ENCODE measurements at places on chromosomes 13 and 19.

- DNase-seq, result no peak
Observed at GRCh38 chr13:22263185-22263584, 592.3 kb downstream of the FGF9 start.

DNA sequence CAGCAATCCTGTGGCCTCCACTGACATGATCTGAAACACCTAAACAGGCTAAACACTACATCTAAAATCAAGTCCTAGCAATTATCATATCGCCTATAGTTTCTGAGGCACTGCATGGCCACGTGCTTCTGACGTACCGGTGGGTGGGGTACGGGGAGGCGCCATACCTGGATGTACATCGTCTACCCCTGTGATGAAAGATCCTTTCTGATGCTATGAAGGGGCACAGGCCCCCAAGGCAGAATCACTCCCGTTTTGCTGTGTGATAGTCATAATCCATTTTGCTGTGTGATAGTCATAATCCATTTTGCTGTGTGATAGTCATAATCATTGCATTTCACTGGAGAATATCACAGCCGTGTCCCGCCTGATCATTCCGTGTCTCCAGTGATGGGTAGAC, 118.7 kb upstream of the SOX1 start:
- DNase-seq, result no peak

- DNase-seq, result no peak
Observed at GRCh38 chr13:112776354-112776753, 86.5 kb downstream of the ATP11A start.

- no peak for DNase-seq
Observed at GRCh38 chr19:6587093-6587820, 3.7 kb downstream of the CD70 start.

DNA sequence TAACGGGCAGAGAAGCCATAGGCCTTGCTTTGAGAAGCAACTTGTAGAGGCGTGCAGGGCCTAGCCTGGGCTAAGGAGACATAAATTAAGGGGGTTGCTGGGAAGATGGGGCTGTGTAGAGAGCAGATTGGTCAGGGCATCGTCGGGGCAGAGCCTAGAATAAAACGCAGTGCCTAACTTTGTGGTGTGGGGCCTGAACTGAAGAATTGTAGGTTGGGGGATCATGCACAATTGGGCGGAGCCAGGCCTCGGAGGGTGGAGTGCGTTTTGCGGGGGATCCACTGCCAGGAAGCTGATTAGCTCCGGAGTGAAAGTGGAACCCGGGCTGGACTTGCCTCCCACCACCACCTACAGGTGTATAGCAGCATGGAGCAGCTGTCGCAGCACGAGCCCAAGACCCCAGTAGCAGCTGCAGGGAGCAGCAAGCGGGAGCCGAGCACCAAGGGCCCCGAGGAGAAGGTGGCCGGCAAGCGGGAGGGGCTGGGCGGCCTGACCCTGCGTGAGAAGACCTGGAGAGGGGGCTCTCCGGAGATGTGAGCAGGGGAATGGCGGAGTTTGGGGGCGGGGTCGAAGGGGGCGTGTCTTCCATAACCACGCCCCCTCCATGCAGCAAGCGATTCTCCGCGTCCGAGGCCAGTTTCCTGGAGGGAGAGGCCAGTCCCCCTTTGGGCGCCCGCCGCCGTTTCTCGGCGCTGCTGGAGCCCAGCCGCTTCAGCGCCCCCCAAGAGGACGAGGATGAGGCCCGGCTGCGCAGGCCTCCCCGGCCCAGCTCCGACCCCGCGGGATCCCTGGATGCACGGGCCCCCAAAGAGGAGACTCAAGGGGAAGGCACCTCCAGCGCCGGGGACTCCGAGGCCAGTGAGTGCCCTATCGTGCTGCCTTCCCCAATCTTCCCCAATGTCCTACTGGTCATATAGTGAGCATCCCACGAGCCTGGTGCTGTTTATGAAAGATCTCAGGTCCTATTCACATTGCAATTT, 13.8 kb downstream of the DNASE2 start:
- peak; percentile 51 for DNase-seq

- no peak for DNase-seq
Observed at GRCh38 chr19:47539747-47540311, 25.0 kb upstream of the NAPA start.

GRCh38 chr19:49499030-49499670, 2.9 kb downstream of the RPS11 start:
- no peak for DNase-seq

- no peak for DNase-seq
Observed at GRCh38 chr19:4645718-4646117, 6.4 kb downstream of the TNFAIP8L1 start.

- DNase-seq, result no peak
Observed at GRCh38 chr13:113040597-113041292, 64.8 kb upstream of the F7 start.

DNA sequence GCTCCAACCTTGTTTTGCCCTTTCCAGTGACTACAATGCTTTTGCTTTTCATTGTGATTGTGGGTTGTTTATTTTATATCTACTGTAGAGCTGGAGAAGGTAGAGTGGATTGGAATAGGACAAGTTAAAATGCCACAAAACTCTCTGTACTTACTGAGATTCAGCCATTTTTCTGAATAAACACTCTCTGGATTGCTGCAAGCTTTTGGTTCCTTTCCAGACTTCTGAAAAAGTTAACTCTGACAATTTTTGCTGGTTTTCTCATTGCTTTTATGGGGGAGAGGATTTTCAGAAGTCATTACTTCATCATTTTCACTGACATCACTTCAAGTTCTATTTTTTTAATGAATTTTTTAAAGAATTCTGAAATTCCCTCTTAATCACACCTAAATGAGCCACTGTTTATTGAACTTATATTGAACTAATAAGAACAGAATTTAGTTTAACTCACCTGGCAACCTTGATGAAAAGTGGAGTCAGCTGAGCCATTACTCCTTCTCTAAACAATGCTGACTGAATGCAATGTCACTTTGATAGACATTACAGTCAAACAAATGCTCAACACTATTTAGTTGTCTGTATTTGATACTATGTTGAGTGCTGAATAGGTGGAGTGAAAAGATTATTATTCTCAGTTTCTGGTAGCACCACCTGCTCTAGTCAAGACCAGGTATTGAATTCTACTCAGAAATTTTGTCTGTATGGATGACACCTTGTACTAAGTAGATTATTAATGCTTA, 303.5 kb downstream of the DLEU7 start:
- DNase-seq, result no peak

GRCh38 chr13:86383561-86383960, 584.3 kb upstream of the SLITRK6 start:
- no peak for DNase-seq

DNA sequence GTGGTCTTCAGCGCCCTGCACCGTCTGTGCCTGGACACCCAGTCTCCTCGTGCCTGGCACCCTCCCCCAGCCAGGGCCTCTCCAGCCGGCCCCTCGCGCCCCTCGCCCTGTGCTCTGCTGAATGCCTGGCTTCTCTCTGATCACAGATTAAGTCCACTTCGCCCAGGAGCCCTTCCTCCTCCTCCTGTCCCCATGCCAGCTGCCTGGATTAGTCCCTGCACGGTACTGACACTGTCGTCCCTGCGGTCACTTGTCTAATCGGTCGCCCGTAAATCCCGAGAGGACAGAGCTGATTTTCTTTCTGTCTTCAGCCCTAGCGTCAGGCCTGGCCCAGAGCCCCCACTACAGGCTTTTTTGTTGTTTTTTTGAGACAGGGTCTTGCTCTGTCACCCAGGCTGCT, 6.6 kb downstream of the THOP1 start:
- DNase-seq, result no peak

- no peak for DNase-seq
Observed at GRCh38 chr19:28874742-28875141, 338.2 kb downstream of the UQCRFS1 start.

DNA sequence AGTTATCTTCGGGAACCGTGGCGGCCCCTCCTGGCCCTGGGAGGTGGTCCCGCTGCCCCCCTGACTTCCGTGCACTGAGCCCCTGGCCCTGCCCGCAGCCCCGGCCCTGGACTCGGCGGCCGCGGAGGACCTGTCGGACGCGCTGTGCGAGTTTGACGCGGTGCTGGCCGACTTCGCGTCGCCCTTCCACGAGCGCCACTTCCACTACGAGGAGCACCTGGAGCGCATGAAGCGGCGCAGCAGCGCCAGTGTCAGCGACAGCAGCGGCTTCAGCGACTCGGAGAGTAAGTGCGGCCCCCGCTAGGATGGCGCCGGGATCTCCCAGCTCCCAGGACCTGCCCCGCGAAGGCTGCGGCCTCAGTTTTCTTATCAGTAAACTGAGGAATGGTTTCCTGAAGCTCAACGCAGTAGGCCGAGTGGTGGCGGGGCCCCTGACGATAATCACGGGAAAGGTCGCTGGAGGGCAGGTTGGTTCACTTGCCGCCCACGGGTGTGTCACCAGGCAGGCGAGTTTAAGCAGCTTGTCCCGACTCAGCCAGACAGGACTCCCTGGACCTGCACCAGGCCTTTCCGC, 924 bp downstream of the RGCC start:
- DNase-seq, result peak; percentile 41

DNA sequence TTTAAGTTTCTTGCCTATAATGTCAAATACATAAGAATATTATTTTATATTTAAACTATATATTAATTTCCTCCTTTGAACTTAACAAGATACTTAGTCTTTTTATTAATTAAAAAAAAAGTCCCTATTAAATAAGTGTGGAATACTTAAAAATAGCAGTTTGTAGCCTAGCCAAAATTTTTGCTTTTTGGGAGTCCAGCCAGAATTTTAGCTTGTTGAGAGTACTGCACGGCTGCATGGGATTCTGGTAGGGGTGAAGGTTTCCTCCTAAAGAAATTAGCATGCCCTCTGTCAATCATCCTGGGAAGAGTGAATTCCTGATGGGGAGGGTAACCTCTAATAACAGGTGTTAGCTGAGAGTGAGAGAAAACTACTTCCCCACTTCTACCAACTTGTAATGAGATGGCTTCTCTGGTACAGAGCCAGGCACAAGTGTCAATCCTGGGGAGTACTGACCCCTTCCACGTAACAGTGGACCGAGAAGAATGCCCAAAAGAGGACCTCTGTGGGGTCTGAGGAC, 195.7 kb downstream of the SPRY2 start:
- DNase-seq, result no peak

- DNase-seq, result no peak
Observed at GRCh38 chr19:11020982-11021759, 60.3 kb downstream of the SMARCA4 start.

- DNase-seq, result no peak
Observed at GRCh38 chr13:33316890-33317289, 31.3 kb upstream of the STARD13 start.

- no peak for DNase-seq
Observed at GRCh38 chr13:109387471-109387870, 398.9 kb downstream of the IRS2 start.

GRCh38 chr19:5219551-5220304, 120.9 kb downstream of the PTPRS start:
- no peak for DNase-seq

DNA sequence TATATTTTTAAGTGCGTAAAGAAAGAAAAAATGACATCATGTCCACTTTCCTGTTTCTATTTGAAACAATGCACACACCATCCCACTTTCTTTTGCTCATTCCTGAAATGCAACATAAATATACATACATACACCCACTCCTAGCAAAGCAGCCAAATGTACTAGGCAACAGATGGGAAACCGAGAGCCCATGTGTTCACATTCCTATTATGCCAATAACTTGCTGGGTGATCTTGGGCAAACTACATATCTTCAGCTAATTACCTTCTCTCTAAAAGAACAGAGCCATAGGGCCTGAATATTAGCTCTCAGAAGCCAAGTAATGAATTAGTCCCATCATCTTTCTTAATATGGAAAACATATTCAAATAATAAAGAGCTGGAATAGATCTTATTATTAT, 610.6 kb upstream of the ATXN8OS start:
- DNase-seq, result no peak

DNA sequence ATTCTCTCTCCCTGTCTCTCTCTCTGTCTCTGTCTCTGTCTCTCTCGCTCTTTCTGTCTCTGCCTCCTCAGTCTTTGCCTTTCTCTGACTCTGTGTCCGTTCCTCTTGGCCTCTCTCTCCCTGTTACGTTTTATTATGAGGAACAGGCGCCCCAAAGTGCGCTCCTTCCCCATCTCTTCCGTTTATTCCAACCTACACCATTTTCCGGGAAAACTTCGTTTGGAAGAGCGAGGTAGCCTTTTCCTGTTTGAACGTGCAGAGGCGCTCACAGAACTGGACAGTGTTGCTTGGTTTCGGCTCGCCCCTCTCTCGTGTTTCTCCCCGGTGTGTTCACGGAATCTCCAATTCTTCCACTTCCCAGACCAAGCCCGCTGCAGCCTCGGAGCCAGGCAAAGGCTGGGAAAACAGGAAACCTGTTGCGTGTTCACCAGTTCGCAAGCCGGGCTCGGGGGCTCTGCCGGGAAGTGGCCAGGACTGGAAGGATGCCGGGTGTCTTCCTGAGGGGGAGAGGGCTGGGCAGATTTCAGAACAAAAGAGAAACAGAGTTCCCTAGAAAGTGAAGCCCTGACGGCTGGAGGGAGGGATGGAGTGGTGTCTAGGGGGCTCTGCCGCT, 605 bp downstream of the TMEM255B start:
- DNase-seq, result no peak

- DNase-seq, result no peak
Observed at GRCh38 chr13:35690581-35691207, 214.2 kb upstream of the MAB21L1 start.

- peak; percentile 19 for DNase-seq
Observed at GRCh38 chr19:6890938-6891337, 3.6 kb downstream of the ADGRE1 start.

- no peak for DNase-seq
Observed at GRCh38 chr19:1226522-1227303, 11.1 kb downstream of the CBARP start.

- no peak for DNase-seq
Observed at GRCh38 chr13:98676239-98676638, 76.2 kb downstream of the SLC15A1 start.

DNA sequence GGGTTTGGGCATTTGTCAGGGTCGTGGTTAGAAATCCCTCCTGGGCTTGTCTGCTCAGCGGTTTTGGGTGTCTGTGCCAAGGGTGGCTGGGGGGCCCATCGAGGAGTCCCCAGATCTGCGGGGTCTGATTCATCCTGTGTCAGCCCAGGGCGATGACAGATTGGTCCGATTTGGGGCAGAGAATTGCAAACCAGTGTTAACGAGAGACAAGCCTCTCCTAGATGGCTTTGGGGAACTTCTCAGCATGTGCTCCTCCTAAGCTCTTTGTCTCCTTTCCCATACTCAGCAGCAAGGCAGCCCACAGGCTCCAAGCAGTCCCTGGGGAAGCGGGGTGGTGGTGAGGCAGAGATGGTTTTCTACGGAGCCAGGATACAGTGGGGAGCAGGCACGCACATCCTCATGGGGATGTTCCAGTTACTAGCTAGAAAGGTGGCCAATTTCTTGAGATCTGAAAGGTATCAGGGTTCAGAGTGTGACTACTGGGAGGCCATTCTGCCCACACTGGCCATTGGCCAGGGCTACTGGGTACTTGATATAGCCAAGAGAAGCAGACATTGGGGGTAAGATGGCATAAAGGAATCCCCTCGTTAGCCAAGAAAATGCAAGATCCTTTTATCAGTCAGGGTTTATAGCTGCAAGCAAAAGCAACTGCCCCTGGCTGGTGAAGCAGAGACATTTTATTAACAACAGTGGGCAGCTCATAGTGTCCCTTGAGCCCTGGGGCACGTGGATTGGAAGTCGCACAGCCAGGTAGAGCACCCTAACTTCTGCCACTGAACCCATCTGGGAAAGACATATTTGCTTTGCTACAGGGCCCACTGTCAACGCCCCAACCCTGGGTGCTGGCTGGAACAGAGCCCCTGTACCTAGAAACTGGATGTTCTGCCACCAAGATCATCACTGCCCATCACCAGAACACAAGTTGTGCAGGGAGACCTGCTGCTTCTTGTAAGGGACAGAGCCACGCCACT, 63.6 kb downstream of the RGCC start:
- DNase-seq, result no peak
